ENCODE measurements at places on chromosomes 7 and 10.

DNA sequence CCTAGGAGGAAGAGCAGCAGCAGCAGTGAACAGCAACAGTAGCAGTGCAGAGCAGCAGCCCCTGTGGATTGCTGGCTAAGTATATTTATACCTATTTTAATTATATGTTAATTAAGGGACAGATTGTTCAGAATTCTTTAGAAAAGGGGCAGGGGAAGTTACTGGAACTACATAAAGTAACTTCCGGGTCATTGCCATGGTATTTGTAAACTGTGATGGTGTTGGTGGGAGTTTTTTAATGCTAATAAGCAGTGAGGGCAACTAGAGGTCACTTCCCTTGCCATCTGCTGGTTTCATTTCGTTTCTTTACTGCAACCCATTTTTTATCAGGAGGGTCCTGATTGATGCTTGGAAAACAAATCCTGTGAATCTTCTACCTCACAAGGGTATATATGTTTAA, 229.8 kb upstream of the PODXL start:
- no peak for DNase-seq

GRCh38 chr10:21508706-21509331, 16.7 kb downstream of the SKIDA1 start:
- DNase-seq = no peak

GRCh38 chr7:151632750-151633515, 113.2 kb upstream of the RHEB start:
- DNase-seq = peak; percentile 58

DNA sequence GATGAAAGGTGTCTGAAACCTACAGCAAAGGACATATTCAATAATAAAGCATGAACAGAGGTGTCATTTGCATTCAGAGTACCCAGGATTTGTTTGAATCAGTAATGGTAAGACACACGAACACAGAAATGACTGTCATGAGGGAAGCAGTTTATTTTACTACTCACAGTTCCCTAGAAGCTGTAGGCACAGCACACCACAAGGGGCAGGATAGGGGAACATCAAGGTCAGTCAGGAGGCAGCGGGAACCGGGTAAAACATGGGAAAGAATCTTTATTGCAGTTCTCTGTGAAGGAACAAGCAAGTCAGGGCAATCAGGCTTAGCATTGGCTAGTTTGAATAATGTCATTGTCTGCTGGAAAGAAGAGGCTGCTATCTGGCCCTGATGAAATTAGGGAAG, 70.2 kb upstream of the PDSS1 start:
- no peak for DNase-seq

- no peak for DNase-seq
These were observed 3.1 kb downstream of the MEPCE start for GRCh38 chr7:100432621-100433275.
